ENCODE measurements at places on chromosomes 3 and 15.

- no peak for DNase-seq
Observed at GRCh38 chr3:2543247-2543646, 444.6 kb downstream of the CNTN4 start.

GRCh38 chr15:68621535-68621934, 42.7 kb downstream of the CORO2B start:
- DNase-seq: no peak

DNA sequence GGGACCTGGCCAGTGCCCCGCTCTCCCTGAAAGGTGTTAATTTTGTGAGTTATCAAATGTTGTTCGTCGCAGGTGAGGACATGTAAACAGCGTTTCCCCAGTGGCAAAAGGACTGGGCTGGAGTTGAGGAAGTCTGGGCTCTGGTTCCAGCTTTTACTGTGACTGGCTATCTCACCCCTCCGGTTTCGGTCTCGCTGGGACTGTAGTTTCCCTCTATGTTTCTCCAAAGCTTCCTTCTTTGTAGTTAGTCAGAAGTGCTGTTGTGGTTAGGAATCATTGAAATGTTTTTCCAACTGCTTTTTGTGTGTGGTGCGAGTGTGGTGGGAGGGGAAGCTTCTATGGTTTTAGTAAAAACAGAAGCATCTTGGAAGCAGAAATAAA, 990 bp upstream of the CLDN1 start:
- no peak for DNase-seq

- no peak for DNase-seq
Observed at GRCh38 chr15:31472636-31473384, 146.2 kb downstream of the KLF13 start.

DNA sequence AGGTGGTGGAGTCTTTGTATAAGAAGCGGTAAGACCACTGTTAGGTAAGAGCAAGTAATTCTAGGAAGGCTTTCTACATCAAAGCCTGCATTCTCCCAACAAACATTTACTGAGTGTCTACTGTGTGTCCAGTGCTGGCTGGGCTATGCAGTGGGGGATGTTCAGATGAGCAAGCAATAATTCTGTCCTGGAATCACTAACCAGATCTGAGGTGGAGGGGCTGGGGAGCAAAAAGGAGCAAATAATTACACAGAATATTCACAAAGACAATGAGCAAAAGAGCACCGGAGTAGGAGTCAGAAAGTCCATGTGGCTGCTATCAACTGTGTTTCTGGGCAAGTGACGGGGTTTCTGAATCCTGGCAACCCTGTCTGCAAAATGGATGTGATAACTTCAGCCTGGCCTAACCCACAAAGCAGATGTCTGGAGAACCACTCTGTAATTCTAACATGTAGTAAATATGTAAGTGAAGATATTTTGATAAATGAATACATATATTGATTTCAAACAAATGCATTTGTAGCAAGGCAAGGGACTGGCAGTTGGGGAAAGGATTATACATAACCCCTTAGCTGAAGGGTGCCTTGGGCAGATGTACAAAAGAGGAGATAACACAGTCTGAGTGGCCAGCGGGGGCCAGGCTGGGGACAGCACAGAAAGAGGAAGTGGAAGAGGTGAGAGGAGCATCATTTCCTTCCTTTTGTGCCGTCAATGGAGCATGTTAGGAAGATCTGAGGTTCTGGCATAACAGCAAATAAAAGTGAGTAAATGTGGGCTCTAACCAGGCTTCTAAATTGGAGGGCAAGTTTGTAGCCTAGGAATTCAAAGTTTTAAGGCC, 28.8 kb downstream of the CYP8B1 start:
- DNase-seq: no peak

- no peak for DNase-seq
Observed at GRCh38 chr3:45816544-45816943, 20.2 kb upstream of the SLC6A20 start.

- no peak for DNase-seq
Observed at GRCh38 chr3:135084405-135084804, 289.3 kb downstream of the EPHB1 start.

DNA sequence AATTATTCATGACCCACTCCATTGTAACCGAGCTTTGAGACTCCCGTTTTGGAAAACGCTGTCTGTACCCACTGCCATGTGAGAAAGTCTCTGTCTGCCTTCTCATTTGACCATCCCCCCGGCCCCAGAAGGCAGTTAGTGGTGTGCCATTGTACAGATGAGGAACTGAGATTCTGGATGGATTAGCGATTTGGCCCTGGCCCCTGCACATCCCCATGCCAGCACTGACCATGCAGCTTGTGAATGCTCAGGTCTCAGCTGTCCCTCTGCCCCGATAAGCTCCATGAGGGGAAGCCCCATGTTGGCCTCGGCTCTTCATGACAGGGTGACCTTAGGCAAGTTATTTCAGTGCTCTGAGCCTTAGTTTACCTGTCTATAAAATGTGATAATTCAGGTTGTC, 153.0 kb upstream of the SMAD3 start:
- DNase-seq: no peak

DNA sequence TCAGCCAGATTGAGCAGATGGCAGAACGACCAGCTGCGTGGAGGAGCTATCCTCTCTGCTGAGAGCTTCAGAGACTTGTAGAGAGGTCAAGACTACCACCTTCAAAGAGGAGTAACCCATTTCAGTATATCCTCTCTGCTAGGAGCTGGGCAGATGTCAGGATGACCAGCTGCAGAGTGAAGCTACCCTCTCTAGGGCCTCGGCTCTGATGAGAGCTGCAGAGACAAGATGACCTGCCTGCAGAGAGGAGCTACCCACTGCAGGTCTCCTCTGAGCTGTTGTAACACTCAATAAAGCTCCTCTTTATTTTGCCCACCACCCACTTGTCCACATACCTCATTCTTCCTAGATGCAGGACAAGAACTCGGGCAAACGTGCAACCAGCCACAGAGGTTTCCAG, 1522.7 kb downstream of the OTOL1 start:
- DNase-seq: no peak

GRCh38 chr3:143119009-143119914, at the start of gene CHST2:
TSS of gene CHST2 (plus strand) at chr3:143119771. CDS start at chr3:143120817, 1,046 bp downstream.
- peak; percentile 49 for DNase-seq

DNA sequence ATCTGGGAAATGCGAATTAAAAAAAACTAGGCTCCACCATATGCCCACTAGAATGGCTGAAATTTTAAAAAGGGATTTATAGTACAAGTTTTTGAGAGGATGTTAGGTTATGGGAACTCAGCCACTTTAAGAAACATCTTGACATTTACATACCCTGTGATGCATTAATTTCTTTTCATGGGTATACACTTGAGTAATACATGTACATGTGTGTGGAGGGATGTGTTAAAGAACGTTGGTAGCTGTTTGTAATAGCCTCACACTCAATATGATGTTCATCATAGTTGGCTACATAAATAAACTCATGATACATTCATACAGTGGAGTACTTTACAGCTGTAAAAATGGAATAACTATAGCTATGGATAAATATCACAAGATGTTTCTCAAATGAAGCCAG, 40.9 kb downstream of the MEF2A start:
- no peak for DNase-seq

DNA sequence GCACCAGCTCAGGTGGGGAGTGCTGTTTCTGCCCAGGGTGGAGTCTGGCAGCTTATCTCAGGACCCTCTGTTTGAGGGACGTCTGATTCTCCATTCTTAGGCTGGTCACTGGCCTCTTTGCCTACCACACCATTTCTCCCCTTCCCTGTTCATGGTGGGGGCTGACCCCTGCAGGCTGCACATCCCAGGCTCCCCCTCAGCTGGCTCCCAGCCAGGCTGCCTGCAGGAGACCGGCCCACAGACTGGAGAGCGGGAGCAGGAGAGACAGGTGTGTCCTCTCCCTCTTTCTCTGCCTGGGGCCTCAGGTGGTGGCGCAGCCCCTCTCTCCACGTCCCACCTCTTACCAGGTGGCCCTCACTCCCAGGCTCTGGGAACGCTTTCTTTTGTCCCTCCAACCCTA, 60.8 kb downstream of the RAB11A start:
- DNase-seq: no peak

GRCh38 chr3:62281726-62282125, 91.6 kb downstream of the FEZF2 start:
- no peak for DNase-seq

- DNase-seq: peak; percentile 30
Observed at GRCh38 chr15:64092864-64093626, 593 bp downstream of the CIAO2A start.

DNA sequence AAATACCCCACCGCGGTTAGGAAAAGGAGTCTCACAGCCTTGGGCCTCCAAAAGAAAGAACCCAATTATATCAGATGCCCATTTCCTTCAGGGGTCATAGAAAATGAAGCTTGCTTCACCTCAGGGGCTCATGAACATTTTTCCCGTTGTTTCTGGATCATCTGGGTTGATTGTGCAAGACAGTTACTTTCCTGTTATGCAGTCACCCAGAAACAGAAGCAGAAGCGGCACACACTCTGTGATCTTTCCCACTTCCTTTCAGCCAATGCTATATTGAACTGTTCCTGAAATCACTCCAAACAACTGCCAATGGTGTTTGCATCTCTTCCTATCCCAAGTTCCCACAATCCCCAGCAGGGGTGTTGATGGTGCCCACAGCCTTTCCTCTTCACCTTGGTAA, 295.6 kb upstream of the RASGRP1 start:
- DNase-seq: no peak

- no peak for DNase-seq
Observed at GRCh38 chr3:10189557-10190354, 25.0 kb downstream of the IRAK2 start.

DNA sequence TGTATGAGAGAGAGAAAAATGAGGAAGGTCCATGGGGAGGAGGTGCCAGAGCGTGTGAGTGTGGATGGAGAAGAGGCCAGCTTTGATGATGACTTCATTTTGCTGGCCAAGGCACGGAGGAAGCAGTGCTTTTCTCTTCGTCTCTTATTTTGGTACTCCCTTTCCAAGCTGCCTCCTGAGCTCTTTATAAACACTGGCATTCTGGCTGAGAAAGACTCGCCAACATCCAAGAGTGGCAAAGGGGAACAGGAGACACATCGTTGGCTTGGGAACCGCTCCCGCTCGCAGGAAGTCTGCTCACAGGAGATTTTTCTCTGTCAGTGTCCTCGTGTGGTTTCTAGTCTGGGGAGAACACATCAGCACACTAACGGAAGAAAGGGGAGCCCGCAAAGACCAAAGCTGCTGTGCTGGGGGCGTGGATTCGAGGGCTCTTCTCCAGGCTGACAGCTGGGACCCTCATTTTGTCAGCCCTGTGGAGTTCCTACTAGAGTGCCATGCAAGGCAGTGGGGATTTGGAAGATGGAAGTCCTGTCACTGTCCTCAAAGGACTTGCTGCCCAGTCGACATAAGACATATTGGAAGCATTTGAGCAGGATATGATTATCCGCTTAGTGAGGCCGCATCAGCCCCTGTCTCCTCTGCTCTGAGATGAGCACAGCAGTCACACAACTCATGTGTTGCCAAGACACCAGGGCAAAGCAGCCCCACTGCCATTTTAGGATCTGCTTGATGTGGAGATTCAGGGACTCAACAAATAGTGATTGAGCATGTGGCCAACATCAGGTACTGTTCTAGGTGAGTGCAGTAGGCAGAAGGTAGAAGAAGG, 8.0 kb upstream of the SEMA4B start:
- no peak for DNase-seq

DNA sequence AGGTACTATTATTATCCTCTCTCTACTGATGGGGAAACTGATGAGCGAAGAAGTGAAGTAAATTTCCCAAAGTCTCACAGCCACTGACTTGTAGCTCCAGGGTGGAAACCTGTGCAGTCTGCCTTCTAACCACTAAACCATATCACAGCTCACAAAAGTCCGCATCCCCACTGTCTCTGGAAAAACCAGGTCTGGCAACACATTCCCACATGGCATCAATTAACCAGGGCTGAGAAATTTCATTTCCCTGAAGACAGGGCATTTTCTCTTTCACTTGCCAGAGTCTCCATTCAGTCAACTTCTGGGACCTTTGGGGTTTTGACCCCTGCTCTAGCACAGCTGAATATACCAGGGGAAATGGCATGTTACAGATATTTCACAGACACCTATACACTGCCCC, 26.5 kb downstream of the FBXO40 start:
- DNase-seq: no peak

DNA sequence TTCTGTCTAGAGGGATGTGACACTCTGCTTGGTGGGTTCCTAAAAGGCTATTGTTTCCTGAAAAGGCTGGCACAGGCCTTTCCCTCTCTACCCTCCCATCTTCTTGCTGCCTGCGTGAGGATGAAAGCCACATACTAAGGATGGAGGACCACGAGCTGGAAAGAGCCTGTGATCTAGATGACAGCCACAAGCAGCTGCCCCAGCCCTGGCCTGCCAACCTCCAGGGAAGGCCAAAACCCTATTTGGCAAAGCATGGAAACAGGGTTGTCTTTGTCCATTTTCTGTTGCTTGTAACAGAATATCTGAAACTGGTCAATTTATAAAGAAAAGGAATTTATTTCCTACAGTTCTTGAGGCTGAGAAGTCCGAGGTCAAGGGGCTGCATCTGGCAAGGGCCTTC, 144.5 kb downstream of the FBLN2 start:
- DNase-seq: no peak

- DNase-seq: no peak
Observed at GRCh38 chr3:29226706-29227105, 54.2 kb upstream of the RBMS3 start.

GRCh38 chr3:157073810-157074209, 86.1 kb downstream of the CCNL1 start:
- DNase-seq: no peak

DNA sequence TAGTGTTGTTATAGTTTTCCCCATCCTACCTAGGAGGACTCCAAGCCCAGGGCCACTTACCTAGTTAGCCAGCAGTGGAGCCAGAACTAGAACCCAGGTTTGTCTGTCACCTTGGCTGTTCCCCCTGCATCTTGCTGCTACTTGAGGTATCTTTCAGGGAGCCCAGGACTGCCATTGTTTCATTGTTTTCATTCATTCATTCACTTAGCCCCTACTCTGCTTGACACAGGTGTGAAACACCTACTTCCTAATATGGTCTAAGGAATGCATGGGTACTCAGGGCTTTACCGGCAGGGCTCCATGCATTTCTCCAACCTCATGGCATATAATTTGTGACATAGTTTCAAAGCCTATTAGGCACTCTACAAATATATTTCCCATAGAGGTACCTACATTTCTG, 266.6 kb upstream of the TPM1 start:
- DNase-seq: no peak

GRCh38 chr3:134721214-134721613, 70.4 kb upstream of the KY start:
- DNase-seq: no peak

DNA sequence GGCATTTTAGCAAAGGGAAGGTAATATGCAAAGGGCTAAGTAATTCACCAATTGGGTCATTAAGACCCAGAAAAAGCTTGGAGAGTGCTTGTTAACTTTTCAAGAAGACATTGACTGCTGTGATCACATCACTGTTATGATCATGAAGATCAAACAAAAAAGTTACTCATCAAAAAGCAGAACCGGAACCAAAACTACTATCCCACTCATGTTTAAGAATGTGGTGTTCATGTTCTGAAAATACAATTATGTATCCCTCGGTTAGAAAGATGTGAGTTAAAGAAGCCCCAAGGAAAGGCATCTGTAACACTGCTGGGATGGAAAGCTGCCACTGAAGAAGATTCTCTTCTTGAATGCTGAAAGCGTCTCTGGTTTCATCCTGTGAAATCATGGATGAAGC, 32.6 kb downstream of the BBX start:
- DNase-seq: no peak
